ENCODE measurements at places on chromosomes 13 and 19.

- no peak for DNase-seq
These were observed 1005.4 kb downstream of the OLFM4 start for GRCh38 chr13:54034047-54034446.

DNA sequence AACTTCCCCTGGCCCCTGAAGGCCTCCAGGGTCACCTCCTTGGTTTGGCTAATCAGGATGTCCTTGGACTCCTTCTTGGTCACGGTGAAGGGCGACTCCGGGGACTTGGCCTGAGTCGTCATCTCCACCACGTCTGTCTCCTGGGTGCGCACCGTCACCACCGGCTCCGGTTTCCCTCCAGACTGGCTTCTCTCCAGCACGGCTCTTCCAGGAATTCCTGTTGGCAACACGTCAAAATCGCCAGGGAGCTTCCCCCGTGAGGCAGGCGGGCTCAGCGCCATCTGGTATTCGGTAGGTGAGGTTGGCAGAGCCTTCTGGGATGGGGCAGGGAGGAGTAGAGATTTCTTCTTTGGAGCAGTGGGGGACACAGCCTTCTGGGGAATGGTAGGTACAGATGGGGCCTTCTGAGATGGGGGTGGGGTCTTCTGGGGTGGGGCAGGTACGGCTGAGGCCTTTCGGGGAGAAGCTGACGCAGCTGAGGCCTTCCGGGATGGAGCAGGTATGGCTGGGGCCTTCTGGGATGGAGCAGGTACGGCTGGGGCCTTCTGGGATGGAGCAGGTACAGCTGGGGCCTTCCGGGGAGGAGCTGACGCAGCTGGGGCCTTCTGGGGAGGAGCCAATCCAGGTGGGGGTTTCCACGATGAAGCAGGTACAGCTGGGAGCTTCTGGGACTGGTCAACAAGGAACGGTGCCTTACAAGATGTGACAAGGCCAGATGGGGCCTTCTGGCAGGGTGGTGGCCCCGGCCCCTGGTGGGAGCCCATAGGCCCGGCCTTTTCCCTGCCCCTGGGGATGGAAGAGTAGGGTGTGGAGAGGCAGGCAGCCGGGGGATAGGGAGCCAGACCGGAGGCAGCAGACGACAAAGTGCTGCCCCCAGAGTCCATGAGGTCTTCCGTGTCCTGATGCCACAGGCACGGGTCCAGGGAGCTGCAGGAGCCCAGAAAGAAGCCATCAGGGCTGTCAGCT, 3.8 kb downstream of the GARIN5B start:
- DNase-seq = no peak

DNA sequence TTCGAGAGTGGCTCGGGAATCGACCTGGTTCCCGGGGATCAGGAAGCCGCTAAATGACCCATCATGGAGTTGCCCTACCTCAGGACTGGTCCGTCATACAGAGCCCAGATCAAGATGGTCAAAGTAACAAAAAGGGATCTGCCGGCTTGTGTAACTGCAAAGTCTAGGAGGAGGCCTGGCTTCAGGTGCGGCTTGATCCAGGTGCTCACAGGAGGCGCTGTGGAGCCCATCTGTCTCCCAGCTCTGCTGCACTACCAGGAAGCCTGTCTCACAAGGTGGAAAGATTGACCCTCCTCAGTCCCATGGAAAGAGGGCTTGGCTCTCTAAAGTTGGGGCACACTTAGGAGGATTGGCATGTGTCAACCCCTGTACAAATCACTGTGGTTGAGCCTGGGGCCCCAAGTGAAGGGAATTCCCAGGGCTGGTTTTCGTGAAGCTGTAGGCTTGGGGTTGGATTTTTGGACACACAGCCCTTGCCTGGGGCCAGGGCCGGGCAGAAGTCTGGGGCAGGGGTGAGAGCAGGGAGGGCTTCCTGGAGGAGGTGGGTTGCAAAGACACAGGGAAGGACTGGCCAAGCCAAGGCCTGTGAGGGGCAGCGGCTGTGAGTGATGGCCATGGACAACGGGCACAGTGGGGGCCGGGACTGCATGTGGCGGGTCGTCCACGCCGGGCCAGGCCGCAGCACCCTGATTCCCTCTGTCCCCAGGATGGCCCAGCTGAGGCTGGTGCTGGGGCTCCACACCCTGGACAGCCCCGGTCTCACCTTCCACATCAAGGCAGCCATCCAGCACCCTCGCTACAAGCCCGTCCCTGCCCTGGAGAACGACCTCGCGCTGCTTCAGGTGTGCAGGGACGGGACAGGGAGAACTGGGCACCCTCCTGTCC, 4.2 kb downstream of the GZMM start:
- no peak for DNase-seq

- DNase-seq = no peak
These were observed 537.6 kb downstream of the EFNB2 start for GRCh38 chr13:105997581-105998550.

GRCh38 chr13:107220245-107220644, 652.3 kb upstream of the ARGLU1 start:
- DNase-seq = no peak

- DNase-seq = no peak
These were observed 222.2 kb downstream of the MYO16 start for GRCh38 chr13:108851660-108852059.

- no peak for DNase-seq
These were observed 69.5 kb upstream of the TDRD3 start for GRCh38 chr13:60327511-60327910.

GRCh38 chr19:47573071-47574026, at the start of gene ZNF541:
Gene ZNF541, minus strand, starts transcription at chr19:47573148. Its CDS starts 17,292 bp downstream, at chr19:47555856.
- peak; percentile 80 for DNase-seq

- DNase-seq = no peak
These were observed 115.7 kb upstream of the ZNF536 start for GRCh38 chr19:30256496-30256850.

- DNase-seq = no peak
These were observed 19.7 kb downstream of the LPAR6 start for GRCh38 chr13:48393030-48393697.

- no peak for DNase-seq
These were observed 370.5 kb upstream of the ZNF507 start for GRCh38 chr19:31974941-31975340.

DNA sequence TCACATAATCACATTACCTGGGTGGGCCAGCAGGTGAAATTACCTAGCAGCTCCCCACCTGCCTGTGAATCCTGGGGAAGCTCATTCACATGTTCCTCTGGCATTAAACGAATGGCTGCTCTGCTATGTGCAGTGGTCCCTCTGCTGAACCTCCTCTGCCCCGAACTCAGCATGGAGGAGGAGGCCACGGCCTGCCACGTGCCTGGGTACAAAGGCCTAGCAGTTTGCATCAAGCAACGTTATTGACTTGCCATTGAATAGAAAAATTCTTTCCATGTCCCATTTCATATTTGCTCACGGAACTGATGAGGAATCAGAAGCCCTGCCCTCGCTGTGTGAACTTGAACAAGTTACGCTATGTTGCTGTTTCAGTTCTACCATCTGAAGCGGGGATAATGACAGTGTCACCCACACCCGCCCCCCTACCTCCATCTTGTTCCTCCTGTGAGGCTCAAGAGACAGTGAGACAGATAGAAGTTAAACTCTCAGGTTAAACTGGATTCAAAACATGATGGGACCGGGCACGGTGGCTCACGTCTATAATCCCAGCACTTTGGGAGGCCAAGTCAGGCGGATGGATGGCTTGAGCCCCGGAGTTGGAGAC, 25.3 kb downstream of the SLC7A1 start:
- no peak for DNase-seq

DNA sequence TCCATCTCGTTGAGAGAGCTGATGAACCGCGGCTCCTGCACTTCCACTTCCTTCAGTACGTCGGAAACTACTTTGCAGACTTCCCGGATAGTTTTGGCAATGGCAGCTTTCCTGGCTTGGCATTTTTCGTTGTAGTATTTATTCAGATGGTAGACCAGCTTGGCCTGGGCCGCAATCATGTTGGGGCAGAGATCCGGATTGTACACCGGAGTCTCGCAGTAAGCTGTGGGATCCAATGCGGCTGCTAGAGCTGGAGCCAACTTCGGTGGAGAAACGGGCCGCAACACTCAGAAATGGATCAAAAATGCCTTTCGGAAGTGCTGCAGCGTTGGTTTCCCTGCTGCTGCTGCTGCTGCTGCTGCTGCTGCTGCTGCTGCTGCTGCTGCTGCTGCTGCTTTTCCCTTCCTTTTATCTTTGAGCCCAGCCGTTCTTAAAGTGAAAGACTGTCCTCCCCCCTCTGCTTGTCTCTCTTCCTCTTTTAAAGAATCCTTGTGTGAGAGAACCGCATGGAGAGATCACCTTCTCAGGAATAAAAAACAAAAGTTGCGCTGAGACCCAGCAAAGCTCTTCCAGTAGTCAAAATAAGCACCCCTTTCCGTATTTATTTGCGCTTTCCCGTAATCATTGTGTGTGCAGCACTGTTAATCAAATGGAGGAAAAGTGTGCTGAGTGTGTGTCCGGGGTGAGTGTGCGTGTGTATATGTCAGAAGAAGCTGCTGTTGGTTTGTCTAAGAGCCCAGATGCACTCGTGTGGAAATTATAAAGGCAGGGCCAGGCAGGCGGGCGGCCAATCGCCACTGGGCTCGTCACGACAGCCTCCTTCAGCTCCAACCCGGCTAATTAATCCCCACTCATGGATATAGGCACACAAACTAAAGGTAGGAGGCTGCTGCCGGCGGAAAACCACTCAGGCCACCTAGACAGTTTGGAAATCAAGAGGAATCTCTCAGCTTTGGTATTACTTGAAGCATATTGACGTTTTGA, at the start of gene MAB21L1:
TSS of gene MAB21L1 (minus strand) at position 730 of the 984 bp plus-strand sequence. CDS start at position 179, 551 bp downstream.
- peak; percentile 15 for DNase-seq

Measured in left cardiac atrium (tissue), 4 donors.